ENCODE measurements at places on chromosomes 5 and 9.

GRCh38 chr5:74177961-74178360 is 462.6 kb downstream of the ENC1 start:
- no peak overlapping the region for H3K4me3 ChIP-seq
- no peak for DNase-seq
- peaks cover 9% of the 10 kb centered on the region for H3K4me1 ChIP-seq
- H3K27ac ChIP-seq: no peak overlapping the region
- peaks cover 2% of the 10 kb centered on the region for H3K27me3 ChIP-seq

DNA sequence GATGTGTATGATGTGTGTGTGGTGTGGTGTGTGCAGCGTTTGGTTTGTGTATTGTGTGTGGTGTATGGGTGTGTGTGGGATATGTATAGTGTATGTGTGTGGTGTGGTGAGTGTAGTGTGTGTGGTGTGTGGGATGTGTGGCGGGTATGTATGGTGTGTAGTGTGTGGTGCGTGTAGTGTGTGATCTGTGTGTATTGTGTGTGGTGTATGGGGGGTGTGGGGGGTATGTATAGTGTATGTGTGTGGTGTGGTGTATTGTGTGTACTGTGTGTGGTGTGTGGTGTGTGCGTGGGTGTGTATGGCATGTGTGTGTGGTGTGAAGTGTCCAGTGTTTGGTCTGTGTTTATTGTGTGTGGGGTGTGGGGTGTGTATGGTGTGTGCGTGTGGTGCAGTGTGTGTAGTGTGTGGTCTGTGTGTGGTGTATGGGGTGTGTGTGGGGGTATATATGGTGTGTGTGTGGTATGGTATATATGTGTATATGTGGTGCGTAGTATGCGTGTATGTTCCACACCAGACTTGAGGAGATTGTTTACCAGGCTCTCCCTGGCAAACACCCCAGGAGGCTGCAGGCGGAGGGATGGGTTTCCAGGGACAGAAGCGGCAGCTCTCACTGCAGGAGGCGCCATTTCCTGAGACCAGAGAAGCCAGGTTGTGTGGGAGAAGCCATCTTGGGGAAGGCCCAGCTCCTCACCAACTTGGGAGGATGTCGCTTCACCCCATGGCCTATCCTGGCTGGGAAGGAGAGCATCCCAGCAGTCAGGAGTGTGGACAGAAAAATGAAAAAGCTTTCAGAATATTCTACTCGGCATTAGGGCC is 138.1 kb downstream of the NXNL2 start:
- H3K4me1 ChIP-seq: no peaks in the 10 kb centered on the region
- DNase-seq: no peak
- no peak overlapping the region for H3K4me3 ChIP-seq
- peaks cover 14% of the 10 kb centered on the region for H3K27me3 ChIP-seq
- no peaks in the 10 kb centered on the region for H3K36me3 ChIP-seq

GRCh38 chr5:10451137-10451824 is 9.6 kb downstream of the ROPN1L start:
- H3K4me3 ChIP-seq: no peak overlapping the region
- H3K36me3 ChIP-seq: no peaks in the 10 kb centered on the region
- H3K4me1 ChIP-seq: peaks cover 12% of the 10 kb centered on the region
- no peak overlapping the region for H3K27ac ChIP-seq

GRCh38 chr5:10441992-10442435 is 335 bp downstream of the ROPN1L start:
- peaks cover 2% of the 10 kb centered on the region for H3K36me3 ChIP-seq
- H3K4me1 ChIP-seq: peaks cover 37% of the 10 kb centered on the region
- peak overlapping the region; percentile 72 for H3K4me3 ChIP-seq
- H3K27me3 ChIP-seq: peaks cover 3% of the 10 kb centered on the region
- DNase-seq: no peak

- no peaks in the 10 kb centered on the region for H3K36me3 ChIP-seq
- H3K27me3 ChIP-seq: no peaks in the 10 kb centered on the region
- H3K27ac ChIP-seq: no peak overlapping the region
- no peak overlapping the region for H3K4me3 ChIP-seq
- H3K4me1 ChIP-seq: no peaks in the 10 kb centered on the region
- DNase-seq: no peak
These were observed 81.4 kb downstream of the EDIL3 start for GRCh38 chr5:84303315-84303714.

DNA sequence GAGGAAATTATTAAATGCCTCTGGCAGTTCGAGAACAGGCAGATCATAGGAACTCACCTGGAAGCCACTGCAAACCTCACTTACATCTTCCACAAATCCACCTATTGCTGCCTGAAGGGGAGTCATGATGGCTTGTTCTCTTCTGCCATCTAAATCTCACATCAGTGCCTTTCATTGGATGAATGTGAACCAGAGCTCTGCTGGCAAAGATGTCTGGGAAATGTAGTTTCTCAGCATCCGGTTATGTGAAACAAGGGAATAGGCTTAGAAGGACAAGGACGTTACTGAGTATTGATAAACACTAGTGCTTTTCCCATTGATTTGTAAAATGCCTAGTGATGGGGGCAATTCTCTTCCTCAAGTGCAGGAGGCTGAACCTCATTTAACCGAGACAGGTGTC is 483.3 kb downstream of the ARHGEF28 start:
- no peak overlapping the region for H3K27ac ChIP-seq
- DNase-seq: no peak

DNA sequence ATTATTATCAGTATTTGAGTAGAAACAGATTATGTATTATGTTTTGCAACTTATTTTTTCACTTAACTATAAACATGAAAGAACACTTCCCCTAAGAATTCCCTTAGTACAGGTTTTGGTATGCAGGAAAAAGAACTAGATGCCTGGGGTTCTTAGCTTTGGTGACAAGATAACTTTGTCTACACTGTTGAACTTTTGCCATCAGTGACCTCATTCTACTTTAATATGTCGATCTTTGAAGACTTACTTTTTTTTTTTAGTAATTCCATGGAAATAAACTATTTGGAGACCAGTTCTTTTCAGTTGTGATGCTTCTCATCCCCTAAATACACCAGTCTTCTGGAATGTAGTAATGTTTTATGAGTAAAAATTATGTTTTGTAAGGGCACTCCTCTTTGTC is 34.3 kb downstream of the ZNF462 start:
- no peaks in the 10 kb centered on the region for H3K27me3 ChIP-seq
- no peaks in the 10 kb centered on the region for H3K4me1 ChIP-seq
- no peak overlapping the region for H3K27ac ChIP-seq

GRCh38 chr9:91151718-91152095 is 210.0 kb downstream of the AUH start:
- H3K27ac ChIP-seq: peak overlapping the region; percentile 95
- peaks cover 79% of the 10 kb centered on the region for H3K4me1 ChIP-seq
- H3K36me3 ChIP-seq: peaks cover 42% of the 10 kb centered on the region
- H3K27me3 ChIP-seq: no peaks in the 10 kb centered on the region

GRCh38 chr5:180787711-180788431 is 14.7 kb downstream of the MGAT1 start:
- DNase-seq: no peak
- peaks cover 24% of the 10 kb centered on the region for H3K4me1 ChIP-seq

DNA sequence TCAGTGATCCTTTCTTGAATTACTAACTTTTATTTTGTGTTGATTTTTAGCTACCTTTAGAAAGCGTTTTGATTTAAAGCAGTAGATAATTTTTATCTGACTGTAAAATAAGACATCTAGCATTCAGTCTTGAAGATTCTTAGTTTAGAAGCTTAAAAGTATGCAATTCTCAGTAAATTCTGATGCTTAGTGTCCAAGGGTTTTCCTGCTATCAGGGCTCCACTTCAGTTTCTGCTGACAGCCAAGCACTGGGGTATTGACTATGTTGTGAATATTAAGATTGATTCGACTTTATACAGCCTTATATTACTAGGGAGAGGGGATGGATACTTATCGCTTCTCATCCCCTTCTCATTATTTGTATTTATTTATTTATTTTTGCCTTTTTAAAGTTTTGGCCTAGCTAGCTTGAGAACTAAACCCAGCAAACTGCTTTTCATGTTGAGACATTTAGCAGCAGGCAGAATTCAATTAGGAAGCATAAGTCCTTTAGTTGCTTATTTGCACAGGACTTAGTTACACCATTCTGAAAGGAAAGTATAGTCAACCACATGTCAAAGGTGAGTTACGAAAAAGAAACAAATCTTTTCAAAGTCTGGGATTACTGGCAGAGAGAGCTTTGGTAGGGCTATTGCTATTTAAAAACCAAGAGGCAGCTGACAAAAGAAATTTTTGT is 2.9 kb downstream of the PBX3 start:
- peaks cover 28% of the 10 kb centered on the region for H3K4me1 ChIP-seq
- no peak overlapping the region for H3K27ac ChIP-seq
- peak overlapping the region; percentile 3 for H3K4me3 ChIP-seq
- H3K36me3 ChIP-seq: peaks cover 3% of the 10 kb centered on the region
- no peak for DNase-seq

- H3K4me3 ChIP-seq: no peak overlapping the region
- no peak overlapping the region for H3K27ac ChIP-seq
- H3K27me3 ChIP-seq: peaks cover 4% of the 10 kb centered on the region
- H3K36me3 ChIP-seq: no peaks in the 10 kb centered on the region
- DNase-seq: no peak
These were observed 111.0 kb upstream of the RETREG1 start for GRCh38 chr5:16727755-16728325.

GRCh38 chr5:119017994-119018393 is 29.6 kb upstream of the DTWD2 start:
- no peak overlapping the region for H3K4me3 ChIP-seq
- H3K27ac ChIP-seq: no peak overlapping the region
- H3K27me3 ChIP-seq: no peaks in the 10 kb centered on the region

- no peak for DNase-seq
- no peak overlapping the region for H3K4me3 ChIP-seq
- H3K27me3 ChIP-seq: peaks cover 12% of the 10 kb centered on the region
- no peaks in the 10 kb centered on the region for H3K36me3 ChIP-seq
These were observed 85.6 kb upstream of the LMX1B start for GRCh38 chr9:126528111-126528510.

GRCh38 chr5:67223211-67223610 is 26.6 kb upstream of the CD180 start:
- H3K4me3 ChIP-seq: no peak overlapping the region
- peaks cover 37% of the 10 kb centered on the region for H3K4me1 ChIP-seq
- H3K36me3 ChIP-seq: no peaks in the 10 kb centered on the region
- H3K27ac ChIP-seq: peak overlapping the region; percentile 6

DNA sequence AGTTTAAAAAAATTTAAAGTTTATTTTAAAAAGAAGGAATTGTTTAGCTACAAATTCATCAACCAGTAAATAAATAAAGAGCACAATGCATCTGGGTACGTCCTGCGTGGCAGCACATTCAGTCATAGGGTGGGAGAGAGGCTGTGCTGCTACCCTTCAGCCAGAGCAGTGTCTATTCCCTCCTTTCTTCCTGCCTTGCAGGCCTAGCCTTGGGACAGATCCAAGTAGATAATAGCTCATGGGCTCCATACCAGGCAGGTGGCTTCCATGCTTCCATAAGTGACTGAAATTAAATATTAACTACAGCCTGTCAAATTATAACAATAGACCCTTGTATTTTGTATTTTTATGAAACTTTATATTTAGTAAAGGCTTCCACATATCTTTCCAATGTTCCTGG is 408.3 kb upstream of the RGMB start:
- H3K27me3 ChIP-seq: no peaks in the 10 kb centered on the region
- DNase-seq: no peak
- no peak overlapping the region for H3K4me3 ChIP-seq
- no peaks in the 10 kb centered on the region for H3K4me1 ChIP-seq
- no peak overlapping the region for H3K27ac ChIP-seq

GRCh38 chr5:121138952-121139351 is 674.9 kb downstream of the PRR16 start:
- no peaks in the 10 kb centered on the region for H3K36me3 ChIP-seq
- H3K4me3 ChIP-seq: no peak overlapping the region
- no peaks in the 10 kb centered on the region for H3K4me1 ChIP-seq
- no peaks in the 10 kb centered on the region for H3K27me3 ChIP-seq
- no peak overlapping the region for H3K27ac ChIP-seq

- H3K27me3 ChIP-seq: peaks cover under 1% of the 10 kb centered on the region
- no peak overlapping the region for H3K4me3 ChIP-seq
- DNase-seq: no peak
- H3K36me3 ChIP-seq: no peaks in the 10 kb centered on the region
These were observed 80.2 kb upstream of the PANK3 start for GRCh38 chr5:168659286-168659847.

GRCh38 chr5:134738963-134739661 is 764 bp downstream of the CAMLG start:
- H3K4me3 ChIP-seq: peak overlapping the region; percentile 94
- peaks cover 27% of the 10 kb centered on the region for H3K4me1 ChIP-seq
- peaks cover 13% of the 10 kb centered on the region for H3K36me3 ChIP-seq
- peak overlapping the region; percentile 95 for H3K27ac ChIP-seq
- H3K27me3 ChIP-seq: no peaks in the 10 kb centered on the region
- peak; percentile 58 for DNase-seq

DNA sequence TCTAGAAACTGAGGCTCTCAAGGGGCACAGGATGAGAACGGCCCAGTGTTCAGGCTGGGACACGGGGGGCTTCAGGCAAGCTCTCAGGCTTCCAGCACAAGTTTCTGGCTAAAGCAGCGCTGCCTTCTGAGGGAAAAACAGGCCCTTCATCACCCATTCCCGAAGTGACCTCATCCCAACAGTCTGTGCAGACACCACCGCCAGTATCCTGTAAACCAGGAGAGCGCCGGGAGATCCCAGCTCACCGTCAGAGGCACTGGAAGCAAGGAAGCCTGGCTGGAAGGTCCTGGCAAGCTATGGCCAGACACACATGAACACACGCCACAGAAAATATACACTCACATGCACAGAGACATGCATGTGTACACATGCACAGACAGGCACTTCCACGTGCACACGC is 8.8 kb downstream of the SLC12A7 start:
- H3K27me3 ChIP-seq: no peaks in the 10 kb centered on the region
- no peaks in the 10 kb centered on the region for H3K36me3 ChIP-seq
- no peak overlapping the region for H3K27ac ChIP-seq
- peak overlapping the region; percentile 8 for H3K4me3 ChIP-seq

DNA sequence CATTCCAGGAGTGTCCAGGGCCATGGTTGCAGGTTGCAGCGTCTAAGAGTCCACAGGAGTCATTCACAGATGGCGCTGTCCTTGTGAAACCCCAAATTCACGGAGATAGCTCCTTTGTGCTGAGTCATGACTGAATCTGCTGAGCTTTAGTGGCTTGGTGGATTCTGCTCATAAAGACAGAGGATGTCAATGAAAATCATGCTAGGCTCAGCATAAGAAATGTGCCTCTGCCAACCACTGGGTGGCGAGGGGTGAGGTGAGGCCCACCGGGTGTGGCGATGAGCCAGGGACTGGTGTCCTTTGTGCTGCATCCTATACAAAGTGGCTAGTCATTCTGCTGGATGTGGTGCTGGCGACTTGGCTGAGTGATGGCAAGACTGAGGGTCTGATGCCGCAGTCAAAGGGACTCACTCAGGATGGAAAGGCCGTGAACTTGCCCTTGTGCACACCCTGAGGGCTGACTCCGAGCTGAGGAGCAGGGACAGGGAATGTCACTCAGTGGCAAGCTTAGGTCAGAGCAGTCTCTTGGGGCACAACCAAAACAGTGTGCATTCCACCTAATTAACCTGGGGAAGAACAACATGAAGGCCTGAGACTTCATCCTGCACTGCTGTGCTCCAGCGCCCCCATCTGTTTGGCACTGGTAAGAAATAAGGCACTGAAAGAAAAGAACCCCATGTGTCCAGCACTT is 71.5 kb downstream of the DAP start:
- no peak overlapping the region for H3K4me3 ChIP-seq
- H3K36me3 ChIP-seq: peaks cover 11% of the 10 kb centered on the region
- H3K27ac ChIP-seq: peak overlapping the region; percentile 58
- no peaks in the 10 kb centered on the region for H3K27me3 ChIP-seq
